NCI-H774 (cell line): ENCODE measurements at places on chromosomes 1 and 21.

GRCh38 chr1:99441299-99442095 is 177.2 kb downstream of the PLPPR4 start:
- no peak for DNase-seq

- no peak for DNase-seq
These were observed 77.5 kb downstream of the LPGAT1 start for GRCh38 chr1:211752951-211753486.

DNA sequence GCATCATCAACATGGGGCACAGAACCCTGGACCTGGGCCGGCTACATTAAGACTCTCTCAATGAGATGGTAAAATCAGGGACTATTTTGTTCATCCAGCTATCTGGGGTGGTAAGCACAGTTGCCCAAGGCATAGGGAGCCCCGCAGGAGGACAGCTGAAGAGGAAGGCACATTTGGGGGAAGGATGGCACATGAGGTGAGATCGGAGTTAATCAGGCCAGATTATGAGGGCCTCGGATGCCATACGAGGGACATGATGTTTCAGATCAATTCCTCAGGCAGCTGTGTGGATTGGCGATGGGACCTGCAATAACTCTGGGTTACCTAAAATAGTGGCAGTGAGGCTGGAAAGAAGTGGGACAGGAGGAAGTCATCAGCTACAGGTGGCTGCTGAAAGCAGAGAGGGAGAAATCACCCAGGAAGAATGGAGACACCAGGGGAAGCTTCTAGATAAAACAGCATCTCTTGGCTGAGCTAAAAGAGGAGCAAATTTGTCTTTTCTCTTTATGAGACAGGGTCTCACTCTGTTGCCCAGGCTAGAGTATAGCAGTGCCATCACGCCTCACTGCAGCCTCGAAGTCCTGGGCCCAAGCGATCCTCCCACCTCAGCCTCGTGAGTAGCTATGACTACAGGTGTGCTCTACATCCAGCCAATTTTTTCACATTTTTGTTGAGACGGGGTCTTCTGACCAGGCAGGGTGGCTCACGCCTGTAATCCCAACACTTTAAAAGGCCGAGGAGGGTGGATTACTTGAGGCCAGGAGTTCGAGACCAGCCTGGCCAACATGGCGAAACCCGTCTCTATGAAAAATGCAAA is 21.1 kb downstream of the TOMM20 start:
- DNase-seq: no peak

DNA sequence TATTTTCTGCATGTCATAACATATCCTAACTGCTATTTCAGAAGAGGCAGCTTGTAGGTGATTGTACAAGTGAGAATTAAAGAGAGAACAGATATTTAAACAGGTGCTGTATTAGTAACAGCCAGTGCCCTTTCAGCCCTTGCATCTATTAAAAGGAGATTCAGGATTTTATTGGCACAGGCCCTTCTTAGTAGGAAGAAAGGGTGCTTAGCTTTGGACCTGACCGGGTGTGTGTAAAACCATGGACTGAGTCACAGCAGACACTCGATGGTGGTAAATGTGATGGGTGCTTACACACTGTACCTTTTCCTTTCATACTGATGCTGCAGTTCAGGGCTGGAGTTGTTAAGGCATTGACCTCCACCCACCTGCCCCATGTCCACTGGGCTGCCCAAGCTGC is 12.7 kb upstream of the CD101 start:
- DNase-seq: peak; percentile 93

GRCh38 chr1:180456191-180456590 is 46.2 kb downstream of the ACBD6 start:
- DNase-seq: no peak

- DNase-seq: no peak
These were observed 14.9 kb downstream of the PTCH2 start for GRCh38 chr1:44828003-44828651.
